Left kidney (tissue), 8 donors: ENCODE measurements at places on chromosomes 4 and X.

- DNase-seq, result no peak
Measured at GRCh38 chrX:136608295-136608933, 39.5 kb upstream of the CD40LG start.

DNA sequence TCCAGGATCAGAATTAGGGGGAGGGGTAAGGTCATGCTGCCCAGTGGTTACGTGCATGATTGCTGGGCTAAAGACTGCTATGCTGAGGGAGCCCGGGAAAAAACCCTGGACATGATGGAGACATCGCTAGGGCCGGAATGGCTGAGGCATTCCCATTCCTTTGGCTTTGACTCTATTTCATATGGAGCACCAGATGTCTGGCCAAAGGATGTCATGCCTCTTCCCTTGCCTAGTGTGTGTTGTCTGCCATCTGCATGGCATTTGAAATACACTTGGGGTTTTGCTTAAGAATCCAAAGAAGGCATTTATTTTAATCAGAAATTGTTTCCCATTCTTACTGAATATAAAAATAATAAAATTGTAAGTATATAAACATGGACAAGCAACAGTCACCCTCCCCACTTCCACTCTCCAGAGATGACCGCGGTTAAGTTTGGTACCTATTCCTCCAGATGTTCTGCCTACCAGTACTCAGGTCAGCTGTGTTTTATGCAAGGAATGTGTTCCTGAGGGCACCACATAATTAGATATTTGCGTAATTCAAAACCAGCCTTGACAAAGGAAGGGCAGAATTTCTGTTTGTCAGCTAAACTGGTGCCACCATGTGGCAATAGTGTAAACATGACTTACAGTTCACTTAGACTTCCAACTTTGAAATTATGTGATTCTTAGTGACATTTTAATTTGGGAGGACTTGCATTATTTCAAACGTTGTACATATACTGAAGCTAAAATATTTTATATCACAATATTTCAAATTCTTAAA, 105.9 kb downstream of the CT47B1 start:
- peak; percentile 20 for DNase-seq

GRCh38 chr4:165380805-165381204, 2.0 kb downstream of the CPE start:
- no peak for DNase-seq

DNA sequence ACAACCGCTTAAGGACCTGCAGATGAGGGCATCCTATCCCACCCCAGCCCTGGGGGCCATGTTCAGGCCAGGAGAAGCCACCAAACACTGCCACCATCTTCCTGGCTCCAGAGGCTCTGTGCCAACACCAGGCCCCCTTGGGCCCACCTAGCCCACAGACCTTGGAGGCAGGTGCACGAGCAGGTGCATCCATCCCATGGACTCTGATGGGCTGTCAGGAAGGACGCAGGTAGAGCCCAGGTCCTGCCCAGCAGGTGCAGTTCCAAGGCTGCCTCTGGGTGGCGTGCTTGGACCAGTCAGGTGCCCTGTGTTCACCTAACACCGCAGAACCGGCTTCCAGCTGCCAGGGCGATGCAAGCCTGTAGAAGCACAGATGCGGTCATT, 22.8 kb upstream of the PDE6B start:
- peak; percentile 67 for DNase-seq

DNA sequence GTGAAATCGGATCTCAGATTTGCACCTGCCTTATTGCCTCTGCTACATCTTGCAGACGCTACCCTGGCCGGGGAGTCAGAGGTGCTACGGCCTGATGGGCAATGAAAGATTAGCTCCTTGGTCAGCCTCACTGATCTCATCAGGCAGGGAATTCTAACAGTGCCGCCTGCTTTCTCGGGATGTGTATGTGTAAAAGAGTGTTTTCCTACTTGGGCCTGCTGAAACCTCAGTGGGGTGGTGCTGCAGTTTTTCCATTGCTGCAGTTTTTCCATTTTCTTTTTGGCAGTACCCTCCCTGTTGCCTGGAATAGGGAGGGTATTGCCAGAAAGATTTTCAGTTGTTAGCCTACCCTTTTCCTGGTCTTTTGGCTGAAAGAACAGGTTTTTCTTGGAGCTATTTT, 117.5 kb downstream of the CDKL5 start:
- no peak for DNase-seq

DNA sequence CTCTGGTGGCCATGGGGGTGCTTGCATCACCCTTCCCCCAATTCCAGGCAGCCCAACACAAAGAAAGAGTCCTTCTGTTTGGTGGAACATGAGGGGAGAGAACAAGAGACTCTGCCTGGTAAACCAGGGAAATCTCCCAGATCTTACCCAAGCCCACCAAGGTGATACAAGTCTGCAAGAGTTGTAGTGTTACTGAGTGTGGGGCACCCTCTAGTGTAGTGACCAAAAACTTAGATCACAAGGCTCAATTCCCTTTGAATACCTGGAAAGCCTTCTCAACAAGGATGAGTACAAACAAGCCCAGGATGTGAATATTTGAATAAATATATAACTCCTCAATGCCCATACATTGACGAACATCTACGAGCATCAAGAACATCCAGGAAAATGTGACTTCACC, 64.7 kb downstream of the IL13RA2 start:
- DNase-seq, result no peak

GRCh38 chr4:142519342-142519741, 326.8 kb downstream of the INPP4B start:
- DNase-seq, result no peak

GRCh38 chr4:64584981-64585557, 175.8 kb upstream of the TECRL start:
- DNase-seq, result peak; percentile 29

DNA sequence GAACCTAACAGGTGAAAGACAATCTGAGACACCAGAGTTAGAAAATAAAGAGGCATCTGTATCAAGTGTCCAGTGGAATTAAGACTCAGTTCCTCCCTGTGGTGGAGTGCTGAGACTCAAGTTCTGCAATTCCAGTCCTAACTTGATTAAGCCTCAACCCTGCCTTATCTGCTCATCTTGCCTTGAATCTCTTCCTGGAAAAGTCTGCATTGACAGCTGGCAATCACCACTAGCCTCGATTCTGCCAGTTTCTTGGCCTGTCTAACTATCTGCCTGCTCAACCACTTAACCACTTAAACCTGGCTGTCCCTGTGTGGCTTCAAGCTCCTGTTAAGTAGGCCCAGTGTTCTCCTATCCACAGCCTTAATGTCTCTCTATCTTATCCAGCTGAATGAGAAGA, 22.4 kb upstream of the NEIL3 start:
- DNase-seq, result no peak

DNA sequence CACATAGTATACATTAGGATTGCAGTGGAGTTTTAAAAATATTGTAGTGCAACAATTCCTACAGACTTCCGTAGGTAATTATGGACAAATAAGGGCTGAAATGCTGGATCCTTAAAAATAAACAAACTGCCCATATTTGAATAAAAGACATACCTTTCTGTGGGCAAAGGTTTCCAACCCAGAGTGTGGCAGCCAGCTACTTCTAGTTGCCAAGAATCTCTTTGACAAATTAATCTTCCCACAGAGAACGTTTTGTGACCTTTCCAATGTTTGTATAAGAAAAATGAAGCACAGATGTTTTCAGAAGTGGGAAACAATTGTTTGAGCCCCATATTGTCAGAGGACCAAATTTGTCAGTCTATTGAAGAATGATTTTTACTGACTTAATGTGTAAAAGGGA, 21.1 kb downstream of the GRPR start:
- no peak for DNase-seq

GRCh38 chrX:140848800-140849199, 139.2 kb downstream of the LINC00632 start:
- DNase-seq, result no peak

GRCh38 chrX:37816766-37817165, 30.6 kb downstream of the DYNLT3 start:
- no peak for DNase-seq

DNA sequence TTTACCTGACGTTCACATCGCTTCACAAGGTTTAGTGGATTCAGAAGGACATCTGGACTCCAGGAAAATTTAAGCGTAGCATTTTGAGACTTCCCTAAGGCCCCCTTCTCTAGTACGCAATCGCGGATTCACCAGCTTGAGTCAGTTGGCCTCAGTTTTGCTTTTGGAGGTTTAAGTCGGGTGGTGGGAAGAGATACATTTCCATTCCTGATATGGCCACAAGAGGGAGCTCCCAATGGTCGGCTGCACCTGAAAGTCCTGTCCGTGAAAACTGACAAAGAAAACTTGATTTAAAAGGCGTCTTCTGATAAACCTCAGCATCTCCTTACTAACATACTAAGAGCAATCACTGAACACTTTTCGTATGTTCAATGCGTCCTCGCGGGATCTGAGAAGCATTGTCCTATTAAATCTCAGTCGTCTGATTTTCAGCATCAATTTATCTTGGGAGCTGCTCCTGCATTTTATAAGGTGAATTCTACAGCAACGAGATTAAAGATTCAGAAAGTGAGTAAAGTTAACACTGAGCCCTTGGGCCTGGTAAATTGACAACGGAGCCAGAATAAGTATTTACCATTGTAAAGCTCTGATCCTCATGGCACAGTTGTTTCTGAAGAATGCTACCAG, 50.6 kb downstream of the LGI2 start:
- DNase-seq, result peak; percentile 68

- DNase-seq, result no peak
Measured at GRCh38 chr4:64777286-64777685, 368.0 kb upstream of the TECRL start.

DNA sequence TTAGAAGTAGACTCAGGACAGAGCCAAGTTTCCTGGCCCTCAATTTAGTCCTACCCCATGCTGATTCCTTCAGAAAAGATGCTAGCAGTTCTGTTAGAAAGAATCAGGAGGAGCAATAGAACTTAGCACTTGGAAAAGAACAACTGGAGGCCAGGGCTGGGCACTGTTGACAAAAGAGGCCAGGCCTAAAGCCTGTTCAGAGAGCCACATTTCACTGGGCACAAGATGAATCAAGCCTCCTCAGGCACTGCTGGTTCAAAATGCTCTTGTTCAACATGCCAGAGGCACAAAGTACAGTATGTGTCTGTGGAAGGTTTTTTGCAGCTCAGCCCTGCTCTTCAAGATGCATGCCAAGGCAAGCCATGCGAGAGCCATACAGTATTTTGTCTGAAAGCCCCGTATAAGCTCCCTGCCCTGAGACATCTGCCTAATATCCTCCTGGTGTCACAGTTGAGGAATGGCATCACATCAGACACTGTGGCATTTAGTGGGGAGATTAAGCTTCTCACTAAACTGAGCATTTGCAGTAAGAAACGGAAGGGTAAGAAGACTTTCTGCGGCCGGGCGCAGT, 53.7 kb downstream of the RASL11B start:
- no peak for DNase-seq

DNA sequence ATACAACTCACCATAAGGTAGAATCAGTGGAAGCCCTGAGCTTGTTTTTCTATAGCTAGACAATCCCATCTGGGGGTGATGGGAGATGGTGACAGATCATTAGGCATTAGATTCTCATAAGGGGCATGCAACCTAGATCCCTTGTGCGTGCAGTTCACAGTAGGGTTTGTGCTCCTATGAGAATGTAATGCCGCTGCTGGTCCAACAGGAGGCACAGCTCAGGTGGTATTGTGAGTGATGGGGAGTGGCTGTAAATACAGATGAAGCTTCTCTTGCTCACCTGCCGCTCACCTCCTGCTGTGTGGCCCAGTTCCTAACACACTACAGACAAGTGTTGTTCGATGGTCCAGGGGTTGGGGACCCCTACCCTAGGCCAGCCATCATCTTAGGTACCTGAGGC, 5.9 kb upstream of the GATB start:
- no peak for DNase-seq

- DNase-seq, result peak; percentile 12
Measured at GRCh38 chr4:133424605-133425004, 275.5 kb downstream of the PCDH10 start.

DNA sequence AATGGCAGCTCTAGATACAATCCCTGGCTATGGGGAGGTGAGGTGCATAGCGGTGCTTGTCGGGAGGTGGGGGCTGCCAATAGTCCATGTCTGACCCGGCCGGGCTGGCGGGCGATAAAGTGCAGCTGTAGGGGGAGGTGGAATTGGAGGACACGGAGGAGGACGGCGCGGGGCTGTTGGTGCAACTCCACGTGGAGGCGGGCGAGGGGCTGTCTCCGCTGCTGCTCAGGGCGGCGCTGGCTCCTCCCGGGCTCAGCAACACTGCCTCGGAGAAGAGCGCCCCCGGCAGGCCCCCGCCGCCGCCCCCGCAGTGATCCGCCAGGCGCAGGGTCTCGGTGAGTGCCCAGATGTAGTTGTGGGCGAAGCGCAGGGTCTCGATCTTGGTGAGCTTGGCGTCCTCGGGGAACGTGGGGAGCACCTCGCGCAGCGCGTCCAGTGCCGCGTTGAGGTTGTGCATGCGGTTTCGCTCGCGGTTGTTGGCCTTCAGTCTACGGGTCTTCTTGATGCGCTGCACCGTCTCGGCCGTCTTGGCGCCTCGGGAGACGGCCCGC, 1.3 kb downstream of the NEUROG2 start:
- peak; percentile 4 for DNase-seq

GRCh38 chr4:103998756-103999155, 279.0 kb upstream of the TACR3 start:
- DNase-seq, result no peak

DNA sequence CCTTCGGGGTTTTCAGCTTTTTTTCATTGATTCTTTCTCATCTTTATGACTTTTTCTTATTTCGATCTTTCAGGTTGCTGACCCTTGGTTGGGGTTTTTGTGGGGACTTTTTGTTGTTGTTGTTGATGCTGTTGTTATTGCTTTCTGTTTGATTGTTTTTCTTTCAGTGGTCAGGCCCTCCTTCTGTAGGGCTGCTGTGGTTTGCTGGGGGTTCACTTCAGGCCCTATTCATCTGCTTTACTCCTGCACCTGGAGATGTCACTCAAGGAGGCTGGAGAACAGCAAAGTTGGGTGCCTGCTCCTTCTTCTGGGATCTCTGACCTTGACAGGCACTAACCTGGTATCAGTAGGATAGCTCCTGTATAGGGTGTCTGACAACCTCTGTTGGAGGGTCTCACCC, 39.9 kb upstream of the PCDH18 start:
- no peak for DNase-seq

GRCh38 chrX:47129157-47129898, 15.2 kb downstream of the NDUFB11 start:
- peak; percentile 95 for DNase-seq

GRCh38 chr4:120228086-120228485, 161.4 kb upstream of the MAD2L1 start:
- DNase-seq, result no peak

GRCh38 chrX:144334577-144334976, 450.7 kb downstream of the UBE2NL start:
- DNase-seq, result no peak

DNA sequence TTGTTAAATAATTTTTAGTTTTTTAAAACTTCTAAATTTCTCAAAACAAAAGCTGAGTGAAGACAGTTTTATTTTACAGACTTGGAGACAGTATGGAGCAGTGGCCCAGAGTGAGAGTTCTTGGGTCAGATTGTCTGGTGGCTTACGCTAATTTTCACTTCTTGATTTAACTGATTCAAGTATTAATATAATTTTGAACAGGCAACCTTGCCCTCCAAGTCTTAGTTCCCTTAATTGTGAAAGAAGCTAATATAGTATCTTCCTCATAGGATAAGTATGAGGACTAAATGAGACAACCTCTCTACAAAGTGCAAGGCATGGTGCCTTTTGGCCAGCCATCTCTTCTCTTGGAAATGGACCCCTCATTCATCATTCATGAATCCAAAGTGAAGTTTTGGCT, 25.4 kb downstream of the ATP7A start:
- no peak for DNase-seq
